WTC11 (cell line): ENCODE measurements at places on chromosomes 5 and 9. TPM values are rescaled to one million over a fixed set of nuclear protein-coding genes. Genes with fewer than 3 reads are reported as not detected.

The SLC36A2 gene
- total RNA-seq, result not detected in 3 replicates

DNA sequence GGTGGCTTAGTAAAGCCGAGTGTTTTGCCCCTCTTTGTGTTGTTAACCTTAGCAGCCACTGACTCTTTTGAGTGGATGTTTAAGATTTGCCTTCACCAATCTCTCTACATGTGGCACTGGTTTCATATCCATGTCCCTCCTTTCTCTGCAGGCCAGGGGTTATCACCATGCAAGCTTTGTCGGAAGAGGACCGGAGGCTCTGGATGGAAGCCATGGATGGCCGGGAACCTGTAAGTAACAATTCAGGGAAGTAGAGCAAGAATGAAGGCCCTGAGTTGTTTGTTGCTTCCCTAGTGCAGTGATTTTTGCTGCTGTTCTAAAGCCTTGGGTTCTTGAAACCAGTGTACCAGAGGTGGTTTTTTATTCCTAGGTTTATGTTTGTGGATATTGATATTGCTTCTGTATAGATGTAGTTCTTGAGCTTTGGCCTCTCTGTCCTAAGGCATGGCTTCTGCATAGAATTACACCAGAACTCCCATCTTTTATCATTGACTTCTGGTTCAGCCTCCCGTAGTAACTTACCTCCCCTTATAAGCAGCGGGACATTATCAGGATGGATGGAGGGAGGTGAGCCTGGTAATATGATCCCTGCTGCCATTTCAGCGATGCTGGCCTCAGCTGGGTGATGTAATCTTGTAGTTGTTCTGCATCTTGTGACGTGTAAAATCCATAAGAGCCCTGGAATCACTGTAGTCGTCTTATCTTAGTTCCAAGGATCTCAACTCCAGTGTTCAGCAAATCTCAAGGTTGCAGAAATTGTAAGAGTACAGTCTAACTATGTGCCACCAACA lies 161.9 kb downstream of the ARHGAP26 start:
- peak; percentile 26 for DNase-seq

The RGMB gene
- total RNA-seq, result 33.0 to 40.7 TPM (median 40.0 TPM) in 3 replicates

GRCh38 chr9:279674-280073 lies 65.0 kb downstream of the DOCK8 start:
- no peak for DNase-seq

The SOWAHA gene
- 0.11 to 0.25 TPM (median 0.16 TPM) in 3 replicates for total RNA-seq

GRCh38 chr5:119353686-119354366 lies 2.0 kb upstream of the TNFAIP8 start:
- no peak for DNase-seq

DNA sequence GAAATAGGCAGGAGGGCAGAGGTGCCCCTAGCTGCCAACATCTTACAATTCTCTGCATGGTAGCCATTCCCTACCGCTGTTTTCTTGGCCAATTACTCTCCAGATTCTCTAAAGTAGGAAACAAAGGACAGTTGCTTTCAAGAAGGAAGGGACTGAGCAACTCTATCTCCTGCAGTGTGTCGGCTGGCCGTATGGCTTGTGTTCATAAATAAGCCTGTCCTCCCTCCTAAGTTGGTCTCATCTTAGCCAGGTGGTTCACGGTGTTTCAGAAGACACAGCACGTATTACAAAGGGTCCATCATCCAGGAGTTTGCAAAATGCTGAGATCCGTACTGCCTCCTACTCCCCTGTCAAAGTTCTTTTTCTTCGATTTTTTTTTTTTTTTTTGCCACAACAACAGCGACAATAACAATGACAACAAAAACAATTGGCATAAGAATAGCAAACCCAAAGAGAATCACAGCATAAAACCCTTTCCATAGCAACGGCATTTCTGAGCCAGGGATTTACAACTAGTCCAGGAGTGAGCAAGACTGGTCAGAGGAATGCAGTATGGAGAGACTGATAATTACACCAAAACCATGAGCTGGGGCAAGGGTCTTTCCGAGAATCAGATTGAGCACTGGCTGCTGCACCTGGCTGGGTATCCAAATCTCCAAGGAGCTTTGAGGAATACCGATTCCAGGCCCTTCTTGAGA lies 212.8 kb downstream of the SLIT3 start:
- DNase-seq, result no peak

The NSUN2 gene
- 73.3 to 88.4 TPM (median 74.9 TPM) in 3 replicates for total RNA-seq

- no peak for DNase-seq
Measured at GRCh38 chr9:100303747-100304146, 49.0 kb downstream of the TEX10 start.

DNA sequence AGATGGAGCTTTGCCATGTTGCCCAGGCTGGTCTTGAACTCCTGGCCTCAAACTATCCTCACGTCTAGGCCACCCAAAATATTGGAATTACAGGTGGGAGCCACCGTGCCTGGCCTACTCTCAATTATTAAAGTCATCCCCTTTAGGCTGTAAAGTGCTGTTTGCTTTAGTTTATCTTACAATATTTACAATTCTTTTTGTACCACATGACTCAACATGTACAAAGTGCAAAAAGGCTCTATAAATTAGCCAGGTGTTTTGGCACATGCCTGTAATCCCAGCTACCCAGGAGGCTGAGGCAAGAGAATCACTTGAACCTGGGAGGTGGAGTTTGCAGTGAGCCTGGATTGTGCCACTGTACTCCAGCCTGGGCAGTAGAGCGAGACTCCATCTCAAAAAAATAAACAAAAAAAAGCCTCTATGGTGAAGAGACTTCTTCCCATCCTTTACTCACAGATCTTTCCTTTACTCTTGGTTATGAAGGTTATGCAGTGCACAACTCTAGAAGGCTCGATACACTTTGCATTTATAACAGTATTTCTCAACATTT lies 28.5 kb upstream of the MLLT3 start:
- no peak for DNase-seq

- no peak for DNase-seq
Measured at GRCh38 chr9:8346296-8346695, 546.7 kb upstream of the DMAC1 start.

DNA sequence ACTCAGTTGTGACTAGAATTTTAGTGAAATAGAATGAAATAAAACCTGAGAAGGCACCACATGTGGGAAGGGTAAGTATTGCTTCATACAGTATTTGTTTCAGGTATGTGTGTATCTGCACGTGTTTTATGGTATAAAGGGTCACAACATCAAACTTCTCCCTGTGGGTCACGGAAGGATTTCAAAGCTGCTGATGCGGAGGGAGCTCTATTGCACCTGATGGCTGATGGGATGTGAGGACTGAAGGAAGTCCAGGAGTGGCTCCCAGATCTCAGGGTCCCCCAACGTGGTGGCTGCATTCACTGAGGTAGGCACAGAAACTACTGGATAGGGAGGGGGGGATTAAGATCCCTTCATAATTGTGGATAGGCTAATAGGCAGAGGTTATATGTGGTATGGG lies 159.7 kb downstream of the PJA2 start:
- no peak for DNase-seq

- no peak for DNase-seq
Measured at GRCh38 chr5:4083591-4084337, 488.1 kb downstream of the IRX1 start.

GRCh38 chr9:77885104-77885672 lies 146.4 kb downstream of the GNAQ start:
- no peak for DNase-seq
